ENCODE measurements at places on chromosomes 7 and 10.

DNA sequence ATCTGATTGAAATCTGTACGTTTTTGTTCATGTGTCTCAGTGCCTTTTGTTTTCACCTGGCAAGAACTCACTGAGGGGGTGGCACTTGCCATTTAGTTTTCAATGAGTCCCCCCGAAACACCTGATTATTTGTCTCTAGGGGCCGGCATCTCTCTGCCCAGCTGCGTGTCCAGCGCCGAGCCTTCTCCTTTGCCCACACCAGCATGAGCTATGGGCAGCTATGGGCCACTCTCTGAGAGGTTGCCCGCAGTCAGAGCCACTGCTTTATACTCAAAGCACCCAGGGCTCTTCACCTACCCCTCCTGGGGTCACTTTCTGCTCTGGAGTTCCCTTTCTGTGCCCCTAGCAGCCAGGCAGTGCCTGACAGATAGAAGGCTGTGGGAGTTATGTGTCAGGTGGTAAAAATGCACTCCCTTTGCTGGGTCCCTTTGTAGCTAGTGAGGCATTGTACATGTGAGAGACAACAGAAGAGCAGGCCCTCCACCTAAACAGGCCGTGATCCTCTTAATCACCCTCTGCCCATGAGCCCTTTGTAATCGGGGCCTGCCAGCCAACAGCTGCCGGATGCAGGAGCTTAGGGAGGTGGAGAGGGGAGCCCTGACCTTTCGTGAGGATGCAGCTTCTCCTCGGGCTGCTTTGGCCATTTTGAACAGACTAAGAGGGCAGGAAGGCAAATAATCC lies 133.1 kb upstream of the NPS start:
- no peak for DNase-seq

DNA sequence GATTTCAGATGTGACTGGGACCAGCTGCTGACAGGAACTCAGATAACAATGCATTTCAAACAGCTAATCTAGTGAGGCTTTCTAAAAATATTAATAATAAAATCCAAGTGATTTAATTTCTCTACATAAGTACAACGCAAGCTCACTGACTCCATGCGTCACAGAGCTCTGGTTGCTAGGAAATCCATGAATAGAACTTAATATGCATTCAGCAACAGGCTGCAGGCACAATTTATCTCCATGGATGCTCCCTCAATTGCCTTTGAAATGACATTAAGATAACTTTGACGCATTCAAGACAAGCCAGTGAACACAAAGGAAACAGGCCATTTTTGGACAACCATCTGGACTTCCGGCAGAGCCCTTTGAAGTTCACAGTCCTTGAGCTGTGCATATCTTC lies 118.7 kb upstream of the COL1A2 start:
- no peak for DNase-seq

DNA sequence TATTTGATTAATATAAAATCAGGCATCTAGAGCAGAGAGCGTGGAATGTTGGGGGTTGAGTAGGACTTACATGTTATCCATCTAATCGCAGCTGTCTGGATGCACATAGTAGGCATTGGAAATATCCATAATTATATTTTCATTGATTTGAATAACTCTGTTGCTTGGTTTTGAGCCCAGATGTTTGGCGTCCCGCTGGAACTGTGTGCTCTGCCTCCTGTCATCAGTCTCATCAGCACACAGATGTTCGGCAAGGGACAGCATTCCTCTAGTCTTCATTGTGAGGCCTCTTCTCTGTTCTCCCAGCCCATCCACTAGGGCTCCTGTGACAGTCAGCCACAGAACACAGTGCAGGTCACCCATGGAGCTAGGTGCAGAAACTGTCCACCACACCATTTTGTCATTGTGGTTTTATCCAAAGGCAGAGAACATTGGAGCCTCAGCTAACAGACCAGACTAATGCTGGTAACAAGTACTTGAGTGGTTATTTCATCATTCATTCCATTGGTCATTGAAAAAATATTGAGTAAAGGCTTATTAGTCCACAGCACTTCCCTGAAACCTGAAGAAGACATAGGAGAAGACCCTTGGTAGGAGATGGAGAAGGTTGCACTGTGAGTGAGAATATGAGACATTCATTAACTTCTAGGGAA lies 927.4 kb downstream of the LRMDA start:
- no peak for DNase-seq

DNA sequence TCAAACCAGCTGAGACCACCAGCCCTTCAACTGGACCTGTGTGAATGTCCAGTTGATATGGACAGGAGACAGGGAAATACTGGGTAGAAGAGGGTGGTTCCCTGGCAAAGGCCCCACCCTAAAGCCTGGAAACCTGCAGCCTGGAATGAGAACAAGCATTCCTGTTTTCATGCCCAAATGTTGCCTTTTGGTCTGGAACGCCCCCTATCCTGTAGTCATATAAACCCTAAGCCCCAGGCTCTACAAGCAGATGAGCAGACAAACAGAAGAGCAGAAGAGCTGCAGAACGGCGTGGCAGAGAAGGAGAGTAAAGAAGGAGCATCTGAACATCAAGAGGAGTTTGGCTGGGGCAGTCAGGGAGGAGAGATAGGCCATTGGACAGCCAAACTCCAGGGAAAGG lies 38.4 kb downstream of the SYPL1 start:
- DNase-seq = no peak

- DNase-seq = no peak
Observed at GRCh38 chr10:129942936-129943715, 20.9 kb downstream of the EBF3 start.

DNA sequence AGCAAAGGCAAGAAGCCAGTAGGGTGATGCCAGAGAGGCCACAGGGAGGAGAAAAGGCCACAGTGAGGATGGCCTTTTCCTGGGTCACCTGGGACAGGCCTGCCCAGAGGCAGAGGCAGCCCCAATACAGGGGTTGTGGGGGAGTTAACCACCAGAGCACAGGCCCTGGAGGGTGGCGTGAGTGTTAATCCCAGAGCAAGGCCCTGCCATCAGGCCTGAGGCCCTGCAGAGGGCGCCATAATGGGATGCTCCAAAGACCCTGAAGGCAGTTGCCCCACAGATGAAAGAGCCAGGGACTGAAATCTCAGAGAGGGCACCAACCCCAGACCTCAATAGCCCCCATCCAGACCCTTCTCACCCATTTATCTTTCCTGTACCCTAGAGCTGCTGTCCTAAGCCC lies 23.9 kb downstream of the SLC13A4 start:
- peak; percentile 43 for DNase-seq

GRCh38 chr7:66348959-66349358 lies 143.8 kb downstream of the TPST1 start:
- no peak for DNase-seq

DNA sequence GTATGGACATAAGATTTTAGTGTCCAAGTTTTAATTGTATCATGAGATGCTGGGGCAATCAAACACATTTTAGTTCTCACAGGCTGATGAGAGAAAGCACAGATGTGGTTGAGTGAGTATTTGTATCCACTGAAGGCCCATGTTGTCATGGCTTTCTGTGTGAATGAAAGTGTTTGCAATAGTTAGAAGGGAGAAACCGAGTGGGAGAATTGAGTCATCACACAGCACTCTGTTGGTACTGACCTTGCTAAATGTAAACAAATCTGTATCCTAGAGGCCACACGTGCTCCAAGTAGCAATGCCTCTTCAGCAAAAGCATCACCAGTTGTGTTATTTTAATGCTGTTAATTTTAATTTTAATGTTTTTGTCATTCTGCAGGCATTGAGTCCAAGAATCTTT lies 121.2 kb downstream of the EMX2 start:
- no peak for DNase-seq

GRCh38 chr7:101553018-101553770 lies 75.9 kb downstream of the MYL10 start:
- DNase-seq = no peak

GRCh38 chr10:97798958-97799610 lies 27.3 kb upstream of the SFRP5 start:
- no peak for DNase-seq

GRCh38 chr7:65301007-65301406 lies 72.6 kb upstream of the ZNF92 start:
- DNase-seq = no peak

DNA sequence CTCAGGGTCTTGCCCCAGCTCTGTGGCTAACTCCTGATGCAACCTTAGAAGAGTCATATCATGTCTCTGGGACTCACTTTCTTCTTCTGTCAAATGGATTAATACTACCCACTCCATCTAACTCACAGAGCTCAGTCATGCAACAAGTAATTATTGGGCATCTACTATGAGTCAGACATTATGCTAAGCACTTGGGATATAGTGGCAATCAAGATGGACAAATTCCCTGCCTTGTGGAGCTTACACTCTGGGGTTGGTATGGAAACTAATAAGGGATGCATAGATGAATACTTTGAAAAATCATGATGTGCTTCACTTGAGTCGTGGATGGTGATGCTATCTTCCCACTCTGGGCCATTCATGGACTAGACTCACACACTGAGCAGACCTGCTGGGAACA lies 88.9 kb downstream of the KCNMA1 start:
- no peak for DNase-seq

GRCh38 chr10:109379186-109379585 lies 544.1 kb downstream of the XPNPEP1 start:
- no peak for DNase-seq

DNA sequence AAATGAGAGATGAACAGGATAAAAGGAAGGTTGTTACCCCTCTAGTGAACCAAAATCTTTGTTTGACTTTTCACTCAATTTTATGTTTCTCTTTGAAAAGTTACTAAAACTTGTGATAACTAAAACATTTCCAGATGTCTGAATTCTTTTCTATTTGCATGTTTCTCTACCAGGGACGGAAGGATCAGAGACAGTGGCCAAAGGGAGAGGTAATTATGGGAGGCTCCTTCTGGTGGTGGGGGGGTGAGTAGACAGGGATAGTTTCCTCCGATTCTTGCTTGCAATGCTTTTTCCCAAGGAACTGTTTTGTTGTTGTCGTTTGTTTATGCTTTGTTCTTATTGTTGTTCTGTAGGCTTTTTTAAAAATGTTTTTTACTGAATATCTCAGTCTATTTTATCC lies 374.8 kb downstream of the INHBA start:
- DNase-seq = no peak

- DNase-seq = no peak
Observed at GRCh38 chr7:95904099-95904498, 131.7 kb downstream of the DYNC1I1 start.

DNA sequence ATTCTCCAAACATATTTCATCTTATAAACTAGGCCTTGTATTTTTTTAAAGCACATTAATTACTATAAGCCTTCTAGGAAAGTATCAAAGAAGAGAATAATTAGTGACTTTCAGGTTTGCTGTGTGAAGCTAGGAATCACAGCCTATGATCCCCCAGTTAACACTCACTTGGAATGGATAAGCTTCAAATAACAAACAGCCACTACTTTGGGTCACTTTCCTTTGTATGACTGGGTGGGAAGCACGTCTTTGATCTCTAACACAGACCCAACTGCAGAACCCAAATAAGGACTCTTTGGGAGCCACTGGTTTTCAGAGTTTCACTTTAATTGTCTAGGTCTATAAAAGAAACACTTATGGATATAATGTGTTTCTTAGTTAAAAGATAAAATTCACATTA lies 769.3 kb downstream of the MAGI2 start:
- DNase-seq = no peak

DNA sequence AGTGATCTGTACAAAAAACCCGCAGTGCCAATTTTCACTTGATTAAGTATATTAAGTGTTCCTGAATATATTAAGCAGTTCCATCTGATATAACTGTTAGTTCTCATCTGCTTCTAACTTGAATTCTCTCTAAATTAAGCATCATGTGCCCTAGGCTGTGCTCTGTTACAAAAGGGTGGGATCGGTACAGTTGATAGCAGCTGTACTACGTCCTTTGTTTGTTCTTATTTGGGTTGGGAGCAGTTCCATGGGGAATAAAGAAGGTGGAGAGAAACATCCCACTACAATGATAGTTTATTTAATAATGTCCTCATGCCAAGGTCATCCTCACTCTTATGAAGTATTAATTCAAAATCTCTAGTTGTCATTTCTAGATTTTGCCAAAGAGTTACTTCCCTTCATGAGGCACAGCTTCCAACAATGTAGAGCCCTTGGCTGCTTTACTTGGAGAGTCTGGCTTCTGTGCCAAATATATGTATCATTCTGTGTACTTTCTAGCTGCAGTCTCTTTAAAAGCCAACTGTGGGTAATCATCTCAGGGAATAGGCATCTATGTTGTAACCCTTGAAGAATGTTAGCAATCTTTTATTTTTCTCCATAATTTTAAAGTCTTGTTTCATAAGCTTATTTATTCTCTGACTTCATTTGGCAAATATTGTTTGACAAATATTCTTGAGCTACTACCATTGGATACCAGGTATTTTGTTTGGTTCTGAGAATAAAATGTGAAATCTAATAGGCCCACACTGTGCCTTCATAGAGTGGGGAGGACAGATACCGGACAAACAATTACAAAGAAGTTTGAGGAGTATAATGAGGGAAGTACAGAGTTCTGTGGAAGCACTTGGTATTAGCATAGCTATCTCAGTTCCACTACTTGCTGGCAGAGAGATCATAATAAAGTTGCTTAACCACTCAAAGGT lies 22.4 kb upstream of the AHR start:
- DNase-seq = no peak

GRCh38 chr7:39642896-39643295 lies 19.5 kb downstream of the RALA start:
- DNase-seq = no peak

GRCh38 chr7:117048882-117049281 lies 95.6 kb downstream of the ST7 start:
- no peak for DNase-seq

- DNase-seq = no peak
Observed at GRCh38 chr7:22481726-22482125, 18.3 kb downstream of the STEAP1B start.

GRCh38 chr7:50121286-50121685 lies 28.2 kb upstream of the ZPBP start:
- no peak for DNase-seq

GRCh38 chr7:30562498-30562897 lies 32.2 kb upstream of the GARS1 start:
- no peak for DNase-seq

- no peak for DNase-seq
Observed at GRCh38 chr10:110081911-110082310, 74.1 kb downstream of the ADD3 start.

GRCh38 chr7:2301511-2301863 lies 12.8 kb downstream of the SNX8 start:
- peak; percentile 14 for DNase-seq

DNA sequence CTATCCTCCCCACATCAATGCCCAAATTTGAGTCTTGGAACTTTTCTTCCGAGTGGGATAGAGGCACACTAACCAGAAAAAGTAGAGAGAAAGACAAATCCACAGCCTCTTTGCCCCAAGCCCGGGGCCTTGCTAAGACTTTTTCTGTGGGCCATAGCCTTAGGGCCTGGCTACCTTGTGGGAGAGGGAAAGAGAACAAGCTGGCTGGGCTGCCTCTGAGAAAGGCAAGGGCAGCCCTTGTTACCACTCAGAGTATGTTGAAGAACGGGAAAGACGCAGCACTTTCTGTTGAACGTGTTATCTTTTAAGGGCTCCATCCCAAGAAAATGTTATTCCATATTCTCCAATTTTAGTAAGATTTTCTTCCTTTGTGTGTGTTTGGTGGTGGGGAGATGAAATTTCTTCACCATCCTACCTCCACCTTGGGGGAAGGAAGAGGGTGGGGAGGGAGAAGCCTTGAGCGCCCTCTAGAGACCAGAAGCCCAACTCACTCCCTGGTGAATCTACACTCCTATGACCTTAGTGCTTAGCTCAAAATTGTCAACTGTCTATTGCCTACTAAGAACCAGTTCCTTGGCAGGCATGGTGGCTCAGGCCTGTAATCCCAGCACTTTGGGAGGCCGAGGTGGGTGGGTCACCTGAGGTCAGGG lies 3.9 kb upstream of the NRF1 start:
- DNase-seq = peak; percentile 44
